ENCODE measurements at places on chromosomes 11 and 22. TPM values are rescaled to one million over a fixed set of nuclear protein-coding genes. Genes with fewer than 3 reads are reported as not detected.

Gene PNPLA3
- total RNA-seq = not detected

Gene DEFB131B
- total RNA-seq = not detected

Gene SCO2
- total RNA-seq = 3.5 TPM

Gene RAB3IL1
- 45.4 TPM for total RNA-seq

- H3K36me3 ChIP-seq = peaks cover 37% of the 10 kb centered on the region
- no peak overlapping the region for H3K27ac ChIP-seq
- H3K4me3 ChIP-seq = no peak overlapping the region
Measured at GRCh38 chr11:19746086-19746485, 33.4 kb downstream of the NAV2 start.
